ENCODE measurements at places on chromosomes 16 and 17. TPM values are rescaled to one million over a fixed set of nuclear protein-coding genes. Genes with fewer than 3 reads are reported as not detected.

Gene WBP2
- total RNA-seq, result 70.3 TPM

DNA sequence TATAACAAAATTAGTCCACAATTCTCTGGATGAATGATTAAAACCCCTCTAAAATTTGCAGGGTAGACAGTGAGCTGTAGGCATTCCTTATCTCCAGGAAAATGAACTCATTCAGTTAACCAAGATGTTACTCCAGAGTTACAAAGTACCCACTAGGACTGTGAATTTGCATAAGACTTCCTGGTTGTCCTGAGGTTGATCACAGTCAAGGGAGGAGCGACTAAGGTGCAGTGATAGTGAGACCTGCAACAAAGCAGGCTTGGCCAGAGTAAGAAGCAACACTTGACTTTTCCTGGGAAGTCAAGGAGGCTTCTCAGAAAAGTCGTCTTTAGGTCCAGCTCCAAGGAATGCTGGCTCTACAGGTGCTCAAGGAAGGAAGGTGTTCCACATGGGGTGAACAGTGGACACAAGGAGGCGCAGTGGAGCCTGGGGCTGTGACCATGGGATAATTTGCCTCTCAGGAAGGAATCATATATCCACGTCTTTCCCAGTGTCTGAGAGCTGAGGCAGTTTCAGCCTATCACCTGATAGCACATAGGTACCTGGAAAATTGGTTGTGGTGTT is 821.1 kb upstream of the EEF2KMT start:
- DNase-seq, result no peak

- no peak for DNase-seq
These were observed 28.2 kb downstream of the LMF1 start for GRCh38 chr16:942436-943060.

GRCh38 chr17:74601944-74602572 is 10.0 kb upstream of the CD300LD start:
- DNase-seq, result peak; percentile 18

DNA sequence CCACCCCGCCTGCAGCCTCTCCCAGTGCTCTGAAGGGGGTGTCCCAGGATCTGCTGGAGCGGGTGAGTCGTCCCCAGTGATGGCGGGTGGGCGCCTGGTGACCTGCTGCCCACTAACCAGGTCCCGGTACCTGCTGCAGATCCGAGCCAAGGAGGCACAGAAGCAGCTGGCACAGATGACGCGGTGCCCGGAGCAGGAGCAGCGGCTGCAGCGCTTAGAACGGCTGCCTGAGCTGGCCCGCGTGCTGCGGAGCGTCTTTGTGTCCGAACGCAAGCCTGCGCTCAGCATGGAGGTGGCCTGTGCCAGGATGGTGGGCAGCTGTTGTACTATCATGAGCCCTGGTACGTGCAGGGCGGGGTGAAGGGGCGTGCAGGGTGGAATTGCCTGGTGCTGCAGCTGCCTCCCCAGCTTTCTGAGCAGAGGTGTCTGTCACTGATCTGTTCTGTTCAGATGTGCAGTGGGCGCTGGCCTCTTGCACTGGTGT is 3.6 kb downstream of the CDT1 start:
- no peak for DNase-seq

Gene CRYBA1
- not detected for total RNA-seq

- DNase-seq, result no peak
These were observed 96.4 kb downstream of the MSI2 start for GRCh38 chr17:57352665-57353175.

DNA sequence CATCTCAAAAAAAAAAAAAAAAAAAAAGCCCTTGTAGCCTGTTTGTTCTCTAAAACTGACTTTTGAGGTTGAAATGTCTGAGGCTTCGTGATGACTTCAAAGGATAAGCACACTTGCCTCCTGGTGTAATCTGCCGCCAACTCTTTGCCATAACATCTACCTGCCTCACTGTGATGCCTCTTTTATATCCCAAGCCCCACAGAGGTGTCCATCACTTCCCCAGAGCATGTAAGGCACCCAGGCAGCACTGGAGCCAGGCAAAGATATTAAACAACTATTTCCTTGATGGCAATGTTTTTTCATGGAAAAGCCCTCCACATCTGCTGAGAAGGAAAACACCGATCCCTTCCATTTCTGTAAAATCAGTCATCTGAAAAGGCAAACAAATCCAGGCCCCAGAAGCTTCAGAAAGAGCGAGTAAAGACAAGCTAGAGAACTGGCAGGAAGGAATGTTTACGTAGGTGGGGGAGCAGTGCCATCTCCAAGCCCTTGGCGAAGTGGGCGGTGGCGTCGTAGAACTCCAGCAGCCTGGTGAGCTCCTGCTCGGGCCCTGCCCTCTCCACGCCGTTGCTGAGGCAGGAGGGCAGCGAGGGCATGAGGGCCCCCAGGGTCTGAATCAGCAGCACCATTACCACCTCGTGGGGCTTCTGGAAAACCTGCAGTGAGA is 28.6 kb downstream of the COG7 start:
- no peak for DNase-seq

Gene KRTAP4-5
- not detected for total RNA-seq

DNA sequence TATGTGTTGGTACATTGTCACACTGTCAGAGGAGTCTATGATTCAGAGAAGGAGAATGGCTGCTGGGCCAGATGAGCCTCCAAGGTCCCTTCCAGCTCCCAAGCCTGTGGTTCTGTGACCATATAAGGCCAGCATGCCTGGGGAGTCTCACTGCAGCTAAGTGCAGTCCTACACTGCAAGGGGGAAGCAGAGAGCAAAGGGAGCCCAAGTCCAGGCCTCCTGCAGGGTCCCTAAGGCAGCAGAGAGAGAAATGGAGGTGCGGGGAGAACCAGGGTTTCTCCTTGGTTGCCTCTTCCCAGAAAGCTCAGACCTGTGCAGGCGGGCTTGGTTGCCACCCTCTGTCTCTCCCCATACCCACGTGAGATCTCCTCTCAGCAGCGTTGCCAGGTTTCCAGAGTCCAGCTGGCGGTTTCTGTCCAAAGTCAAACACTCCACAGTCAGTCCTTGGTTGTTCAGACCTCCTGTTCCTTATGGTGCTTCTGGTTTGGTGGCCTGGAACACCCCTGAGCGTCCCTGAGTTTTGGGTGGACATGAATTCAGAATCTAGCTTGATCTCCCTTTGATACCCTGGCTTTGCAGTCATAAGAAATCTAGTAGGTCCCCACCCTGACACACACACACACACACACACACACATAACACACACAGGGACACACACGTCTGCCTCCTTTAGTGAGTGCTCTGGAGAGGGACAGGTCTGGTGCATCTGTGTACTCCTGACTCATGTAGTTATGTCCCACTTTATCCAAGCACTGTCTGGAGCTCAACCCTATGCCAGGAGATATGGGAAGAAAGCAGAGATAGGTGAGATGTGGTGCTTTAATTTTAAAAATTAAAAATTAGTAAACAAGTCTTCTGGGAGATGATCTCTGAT is 78.8 kb downstream of the GNAO1 start:
- DNase-seq, result peak; percentile 12

DNA sequence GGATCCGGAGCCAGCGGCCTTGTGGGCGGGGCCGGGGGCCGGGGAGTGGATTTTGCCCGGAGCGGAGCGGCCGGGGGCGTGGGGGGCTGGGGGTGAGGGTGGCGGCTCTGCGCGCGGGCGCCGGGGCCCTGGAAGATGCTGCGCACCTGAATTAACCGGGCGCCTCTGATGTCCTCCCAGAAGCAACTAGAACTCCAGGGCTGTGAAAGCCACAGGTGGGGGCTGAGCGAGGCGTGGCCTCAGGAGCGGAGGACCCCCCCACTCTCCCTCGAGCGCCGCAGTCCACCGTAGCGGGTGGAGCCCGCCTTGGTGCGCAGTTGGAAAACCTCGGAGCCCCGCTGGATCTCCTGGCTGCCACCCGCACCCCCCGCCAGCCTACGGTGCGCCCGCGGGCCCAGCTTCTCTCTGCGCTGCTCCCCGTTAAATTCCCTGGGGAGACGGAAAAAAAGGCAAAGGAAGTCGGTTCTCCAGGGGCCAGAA is 549 bp downstream of the SLC26A11 start:
- peak; percentile 51 for DNase-seq

Gene CFAP97D1
- not detected for total RNA-seq

Gene SLC5A2
- total RNA-seq, result not detected

GRCh38 chr17:10681866-10682446 is 15.4 kb downstream of the SCO1 start:
- peak; percentile 21 for DNase-seq

Gene SNAI3
- not detected for total RNA-seq

Gene MILR1
- total RNA-seq, result not detected

Gene GJD3
- not detected for total RNA-seq

DNA sequence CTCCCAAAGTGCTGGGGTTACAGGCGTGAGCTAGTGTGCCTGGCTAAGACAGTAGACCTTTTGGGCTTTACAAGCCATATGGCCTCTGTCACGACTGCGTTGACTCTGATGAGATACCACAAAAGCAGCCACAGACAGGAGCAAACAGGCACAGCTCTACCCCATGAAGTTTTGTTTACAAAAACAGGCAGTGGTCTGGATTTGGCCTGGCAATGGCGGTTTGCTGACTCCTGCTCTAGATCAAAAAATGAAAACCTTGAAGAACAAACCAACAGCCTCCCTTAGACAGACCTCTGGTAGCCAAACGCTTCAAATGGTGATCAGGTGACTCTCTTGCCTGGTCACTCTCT is 20.7 kb downstream of the SLC43A2 start:
- no peak for DNase-seq

GRCh38 chr17:44402564-44403172 is 13.2 kb upstream of the ITGA2B start:
- DNase-seq, result no peak

GRCh38 chr17:43444223-43445008 is 39.4 kb upstream of the DHX8 start:
- DNase-seq, result no peak

GRCh38 chr16:3017794-3018506 is at the start of gene CLDN6:
Gene CLDN6 (minus strand): TSS chr16:3018183. CDS start chr16:3016021, 2,162 bp downstream.
- peak; percentile 72 for DNase-seq

DNA sequence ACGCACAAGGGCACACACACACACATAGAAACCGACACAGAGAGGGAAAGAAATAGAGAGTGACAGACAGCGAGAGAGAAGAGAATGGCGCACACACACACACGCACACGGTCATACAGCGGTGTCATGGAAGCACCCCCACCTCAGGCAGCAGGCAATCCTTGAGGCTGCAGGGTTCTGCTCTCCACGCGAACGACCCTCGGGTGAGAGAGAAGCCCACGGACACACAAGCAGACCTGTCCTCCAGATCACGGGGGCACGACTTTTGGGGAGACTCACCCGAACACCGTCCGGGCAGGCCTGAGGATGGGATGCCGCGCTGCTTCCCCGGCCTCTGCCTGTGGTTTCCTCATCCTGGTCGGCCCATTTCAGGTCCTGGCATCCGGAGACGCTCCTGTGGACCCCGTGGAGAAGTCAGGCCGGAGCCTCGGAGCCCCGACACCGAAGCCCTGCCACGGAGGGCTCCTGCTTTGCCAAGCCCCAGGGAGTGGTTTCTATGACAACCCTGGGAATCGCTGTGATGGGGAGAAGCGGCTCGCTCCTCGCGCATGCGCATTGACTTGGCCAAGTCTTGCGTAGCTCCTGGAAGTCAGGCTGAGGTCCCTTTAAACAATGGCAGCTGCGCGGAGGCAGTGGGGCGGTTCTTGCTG is 118.2 kb upstream of the KCNJ18 start:
- DNase-seq, result peak; percentile 58

- DNase-seq, result no peak
These were observed 223.7 kb downstream of the ZNF423 start for GRCh38 chr16:49632086-49632794.

DNA sequence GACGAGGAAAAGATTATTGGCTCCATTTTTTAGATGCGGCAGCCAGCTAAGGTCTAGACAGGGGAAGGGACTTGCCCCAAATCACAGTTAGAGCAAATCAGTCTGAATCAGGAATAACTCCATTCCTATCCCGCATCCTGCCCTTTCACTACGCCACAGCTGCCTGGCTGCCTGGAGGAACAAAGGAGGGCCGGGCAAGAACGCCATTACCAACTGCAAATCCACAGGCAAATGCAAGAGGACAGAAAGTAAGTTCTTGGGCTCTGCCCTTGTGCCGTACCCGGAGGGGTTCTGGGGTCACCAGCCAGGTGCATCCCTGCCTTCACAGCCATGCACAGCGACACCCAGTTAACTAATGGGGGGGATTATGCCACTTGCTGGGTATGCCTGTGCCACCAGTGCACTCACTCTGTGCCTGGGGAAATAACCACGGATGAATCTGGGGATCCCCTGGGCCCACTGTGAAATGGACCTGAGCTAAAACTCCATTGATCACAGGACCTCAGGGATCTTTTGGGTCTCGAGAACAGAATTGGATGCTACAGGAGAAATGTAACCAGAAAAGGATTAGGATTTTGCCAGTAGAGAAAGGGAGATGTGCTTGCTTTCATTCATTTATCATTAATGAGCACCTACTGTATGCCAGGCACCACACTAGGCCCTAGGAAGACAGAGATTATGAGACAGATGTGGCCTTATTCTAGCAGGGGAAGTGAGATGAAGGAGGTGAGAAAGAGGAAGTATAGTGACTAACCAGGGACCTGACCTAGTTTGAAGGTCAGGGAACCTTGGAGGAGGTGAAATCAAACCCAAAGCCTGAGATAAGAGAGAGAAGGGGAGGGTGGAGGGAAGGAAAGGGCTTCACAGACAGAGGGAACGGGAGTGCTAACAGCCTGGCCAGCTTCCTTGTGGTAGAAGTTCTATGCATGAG is 17.7 kb downstream of the BCL7C start:
- DNase-seq, result peak; percentile 29

- no peak for DNase-seq
These were observed 12.3 kb upstream of the SPAG9 start for GRCh38 chr17:51132964-51133319.

- peak; percentile 52 for DNase-seq
These were observed 10.9 kb upstream of the GINS2 start for GRCh38 chr16:85699628-85700027.

- DNase-seq, result no peak
These were observed 101.1 kb downstream of the MSI2 start for GRCh38 chr17:57357392-57357784.

DNA sequence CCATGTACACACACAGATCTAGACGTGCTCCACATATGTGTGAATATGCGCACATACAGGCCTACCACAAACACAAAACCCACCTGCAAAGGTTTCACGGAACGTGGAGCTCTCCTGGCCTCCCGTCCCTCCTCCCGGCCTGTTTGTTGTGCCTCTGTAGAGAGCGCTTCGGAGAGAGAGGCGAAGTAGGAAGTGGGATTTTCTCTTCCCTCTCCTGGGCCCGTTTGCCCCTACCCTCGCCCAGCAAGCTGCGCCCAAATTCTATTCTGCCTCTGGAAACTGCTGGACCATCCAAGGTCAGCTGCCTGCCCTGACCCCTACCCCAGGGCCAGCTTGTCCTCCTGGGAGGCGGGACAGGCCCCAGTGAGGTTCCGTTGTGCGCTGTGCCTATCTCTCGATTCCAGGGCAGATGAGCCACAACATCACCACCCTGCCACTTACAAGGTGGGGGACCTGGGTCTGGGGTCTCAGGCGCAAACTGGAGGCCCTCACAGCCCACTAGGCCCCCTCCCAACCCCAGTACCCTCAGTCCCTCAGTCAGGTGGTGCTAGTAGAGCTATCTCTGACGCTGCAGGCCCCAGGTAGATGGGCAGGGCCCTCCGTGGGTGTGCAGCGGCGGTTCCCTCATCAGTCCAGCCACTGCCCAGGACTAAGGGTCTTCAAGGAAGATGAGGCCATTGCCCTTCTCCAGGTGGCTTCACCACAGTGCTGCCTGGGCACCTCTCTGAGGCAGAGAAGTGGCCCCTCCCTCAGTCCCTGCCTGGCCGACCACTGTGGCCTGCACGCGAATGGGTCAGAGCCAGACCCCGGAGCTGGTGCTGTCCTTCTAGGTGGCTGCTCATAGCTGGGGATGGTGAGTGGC is 54.2 kb downstream of the BEAN1 start:
- no peak for DNase-seq

- DNase-seq, result peak; percentile 27
These were observed 76.2 kb upstream of the CDC42EP4 start for GRCh38 chr17:73387746-73388577.

Gene CCL7
- not detected for total RNA-seq

Measured in A673 (cell line).